ENCODE measurements at places on chromosomes 6 and 20.

DNA sequence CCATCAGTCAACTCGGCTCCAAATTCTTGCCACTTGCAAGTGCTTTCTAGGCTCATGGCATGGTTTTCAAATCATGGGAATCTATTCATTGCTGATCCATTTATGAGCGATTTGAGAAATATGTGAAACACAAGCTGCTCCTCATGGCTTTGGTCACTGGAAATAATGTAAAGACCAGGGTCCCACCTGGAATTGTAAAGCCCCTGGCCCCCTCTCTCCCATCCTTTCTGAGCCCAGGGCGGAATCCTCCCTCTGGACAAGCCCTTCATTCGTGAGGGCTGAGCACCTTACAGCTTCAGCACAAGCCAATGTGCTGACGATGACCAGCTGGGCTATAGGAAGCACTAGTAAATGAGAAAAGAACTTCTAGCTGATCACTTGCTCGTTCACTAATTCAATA lies 96.0 kb downstream of the RNASET2 start:
- DNase-seq = no peak

DNA sequence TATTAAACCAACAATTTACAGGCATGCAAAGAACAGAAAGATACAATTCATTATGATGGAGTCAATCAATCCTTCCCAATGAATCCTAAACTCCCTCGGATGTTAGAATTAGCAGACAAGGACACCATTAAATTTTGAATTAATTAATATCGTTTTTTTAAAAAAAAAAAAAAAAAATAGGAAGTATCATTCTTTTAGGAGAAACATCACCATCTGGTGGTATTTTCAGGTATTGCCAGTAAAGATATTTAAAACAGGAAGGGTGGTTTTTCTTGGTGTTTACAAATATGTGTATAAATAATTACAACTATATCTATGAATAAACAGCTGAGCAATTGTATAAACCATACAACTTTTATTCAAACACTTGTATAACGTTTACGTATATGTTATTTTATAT lies 564.4 kb downstream of the HAO1 start:
- no peak for DNase-seq

DNA sequence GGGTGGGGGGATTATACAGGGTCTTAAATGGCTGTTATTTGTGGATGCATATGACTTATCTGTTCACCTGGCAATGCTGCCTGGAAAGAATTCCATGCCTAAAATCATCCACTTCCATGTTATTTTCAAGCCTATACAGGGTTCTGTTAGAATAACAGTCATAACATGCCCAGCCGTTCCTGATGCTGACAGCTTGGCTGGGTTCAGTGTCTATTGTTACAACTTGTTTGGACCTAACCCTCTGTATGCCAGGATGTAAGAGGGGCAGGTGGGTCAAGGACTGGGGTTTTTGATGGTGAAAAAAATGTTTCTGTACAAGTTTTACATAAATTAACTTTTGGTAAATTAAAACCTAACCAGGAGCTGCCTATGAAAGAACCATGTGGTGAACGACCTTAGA lies 79.8 kb downstream of the GINS1 start:
- no peak for DNase-seq

DNA sequence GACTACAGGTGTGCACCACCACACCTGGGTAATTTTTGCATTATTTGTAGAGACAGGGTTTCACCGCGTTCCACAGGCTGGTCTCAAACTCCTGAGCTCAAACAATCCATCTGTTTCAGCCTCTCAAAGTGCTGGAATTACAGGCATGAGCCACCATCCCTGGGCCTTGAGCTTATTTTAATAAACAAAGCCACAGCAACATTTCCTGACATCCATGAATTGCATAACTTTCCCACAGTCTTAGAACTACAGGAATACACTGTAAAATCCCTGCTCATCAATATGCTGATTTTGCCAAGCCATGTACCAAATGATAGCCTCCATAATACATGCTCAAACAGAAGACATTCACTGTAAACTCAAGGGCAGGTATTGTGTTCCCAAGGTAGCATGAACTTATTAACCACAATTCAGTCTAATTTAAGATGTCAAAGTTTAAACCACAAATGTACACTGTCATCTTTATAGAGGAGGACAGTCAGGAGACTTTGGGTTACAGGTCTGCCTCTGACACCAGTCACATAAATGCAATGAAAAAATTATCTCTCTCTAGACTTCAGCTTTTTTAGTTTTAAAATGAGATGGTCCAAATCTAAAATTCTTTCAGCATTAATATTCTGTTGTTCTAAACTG lies 40.0 kb downstream of the NUDT3 start:
- no peak for DNase-seq

GRCh38 chr20:20606050-20606449 lies 106.4 kb downstream of the RALGAPA2 start:
- no peak for DNase-seq

DNA sequence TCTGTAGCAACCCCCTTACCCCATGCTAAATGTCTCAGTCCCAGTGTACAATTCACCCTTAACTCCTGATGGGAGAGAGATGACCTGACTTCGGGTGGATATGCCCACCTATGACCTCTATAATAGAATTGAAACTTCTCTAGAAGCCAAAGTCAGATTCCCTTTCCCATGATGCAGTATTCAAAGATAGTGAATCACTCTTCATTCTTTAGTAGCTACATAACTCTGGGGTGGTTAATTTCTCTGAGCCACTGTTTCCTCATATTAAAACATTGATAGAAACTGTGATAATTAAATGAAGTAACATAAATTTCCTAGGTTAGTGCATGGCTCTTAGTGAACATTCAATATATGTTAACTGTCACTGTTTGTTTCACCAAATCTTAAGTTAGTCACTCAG lies 500.4 kb downstream of the COL12A1 start:
- no peak for DNase-seq

GRCh38 chr6:106149472-106150069 lies 63.4 kb downstream of the PRDM1 start:
- DNase-seq = no peak

- no peak for DNase-seq
Observed at GRCh38 chr6:32105433-32105832, 3.7 kb downstream of the TNXB start.

GRCh38 chr20:4122926-4123325 lies 107.6 kb upstream of the RNF24 start:
- no peak for DNase-seq

DNA sequence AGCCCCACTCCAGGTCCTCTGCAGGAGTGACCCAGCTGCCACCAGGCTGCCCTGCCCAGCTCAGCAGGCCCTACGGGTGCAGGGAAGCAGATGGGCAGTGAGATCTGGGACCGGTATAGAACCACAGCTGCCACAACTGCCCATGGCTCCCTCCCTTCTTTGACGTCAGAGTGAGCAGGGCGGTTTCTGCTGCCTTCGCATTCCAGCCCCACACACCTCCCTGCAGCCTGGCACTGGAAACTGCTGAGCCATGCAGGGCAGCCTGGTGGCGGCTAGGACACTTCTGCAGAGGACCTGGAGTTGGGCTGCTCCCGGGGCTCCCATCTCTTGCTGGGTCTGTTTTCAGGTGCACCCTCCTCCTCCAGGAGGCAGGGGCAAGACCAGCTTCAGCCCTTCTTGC lies 101.6 kb upstream of the CD93 start:
- no peak for DNase-seq

- no peak for DNase-seq
Observed at GRCh38 chr6:64736421-64736950, 970.5 kb downstream of the EYS start.

DNA sequence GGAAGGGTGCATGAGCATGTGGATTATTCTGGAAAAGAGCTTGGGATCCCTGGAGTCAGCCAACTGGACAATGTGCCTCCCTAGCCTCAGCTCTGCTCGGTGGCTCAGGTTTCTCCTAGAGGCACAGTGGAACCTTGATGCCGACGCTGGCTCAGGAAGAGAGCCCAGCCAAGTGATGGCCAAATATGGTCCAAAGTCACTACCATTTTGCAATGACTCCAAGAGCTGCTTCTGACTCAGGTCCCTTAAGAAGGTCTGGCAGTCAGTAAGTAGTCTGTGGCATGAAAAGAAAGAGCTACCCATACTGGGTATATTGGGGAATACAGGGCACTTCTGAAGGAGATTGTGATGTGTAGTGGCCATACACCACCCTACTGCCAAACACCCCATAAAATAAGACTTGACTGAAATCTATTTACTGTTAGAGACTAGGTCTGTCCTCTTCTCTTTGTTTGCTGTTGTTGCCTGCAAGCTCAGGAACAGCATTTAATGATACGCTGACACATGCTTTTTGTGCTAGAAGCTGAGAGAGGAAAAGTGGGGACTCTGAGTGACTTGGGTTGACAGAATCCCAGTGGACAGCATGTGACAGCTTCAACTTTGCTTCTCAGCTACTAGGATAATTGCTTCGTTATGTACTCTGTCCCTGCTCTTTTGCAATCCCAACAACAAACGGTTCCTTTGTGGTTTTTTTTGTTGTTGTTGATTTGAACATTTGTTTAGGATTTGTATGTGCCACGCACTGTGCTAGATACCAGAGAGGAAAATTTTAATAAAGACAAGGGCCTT lies 30.3 kb upstream of the OGFRL1 start:
- DNase-seq = no peak

DNA sequence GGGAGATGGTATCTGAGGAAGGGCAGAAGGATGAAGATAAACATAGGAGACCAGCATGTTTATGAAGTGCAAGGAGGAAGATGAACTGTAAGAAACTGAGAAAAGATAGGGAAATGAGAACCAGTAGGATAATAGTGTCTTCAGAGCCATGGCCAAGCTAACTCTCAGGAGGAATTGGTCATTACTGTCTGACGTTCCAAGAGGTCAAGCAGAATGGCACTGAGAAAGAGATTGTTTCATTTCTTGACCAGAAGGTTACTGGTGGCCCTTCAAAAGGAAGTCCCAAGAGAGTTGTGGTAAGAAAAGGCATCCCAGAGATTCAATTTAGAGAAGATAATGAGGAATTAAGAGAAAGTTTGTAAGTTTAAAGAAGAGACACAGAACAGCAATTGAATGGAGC lies 47.5 kb downstream of the EYA4 start:
- no peak for DNase-seq

DNA sequence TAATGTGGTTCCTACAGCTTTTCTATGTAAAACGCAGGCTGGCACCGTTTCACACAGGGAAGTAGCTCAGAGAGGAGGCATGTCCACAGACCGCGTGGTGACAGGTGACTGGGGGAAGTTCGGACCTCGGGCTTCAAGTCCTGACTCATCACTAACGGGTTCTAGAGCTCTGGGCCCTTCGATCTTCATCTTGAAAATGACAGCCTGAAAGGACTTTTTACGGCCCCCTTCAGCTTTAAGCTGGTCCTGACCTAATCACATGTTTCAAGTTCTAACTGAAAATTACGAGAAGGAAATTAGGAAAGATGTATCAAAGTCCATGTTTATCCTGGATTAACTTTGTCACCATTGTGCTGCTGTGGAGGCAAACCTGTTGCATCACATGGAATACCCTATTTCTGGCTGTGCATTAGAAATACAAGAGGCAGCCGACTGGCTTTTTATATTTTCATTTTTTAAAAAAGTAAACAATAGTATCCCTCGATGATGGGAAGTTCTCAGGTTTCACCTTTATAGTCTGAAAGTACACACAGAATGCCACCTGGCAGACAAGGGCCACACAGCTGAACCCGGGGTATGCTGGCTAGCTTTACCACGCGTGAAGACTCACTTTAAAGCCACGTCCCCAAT lies 2.0 kb downstream of the MAN1A1 start:
- peak; percentile 7 for DNase-seq

GRCh38 chr20:53960579-53961272 lies 109.7 kb downstream of the BCAS1 start:
- DNase-seq = no peak

- no peak for DNase-seq
Observed at GRCh38 chr6:141026504-141026903, 1106.2 kb upstream of the GJE1 start.

- DNase-seq = no peak
Observed at GRCh38 chr6:145080651-145081050, 654.7 kb downstream of the EPM2A start.

GRCh38 chr20:46485431-46485830 lies 27.9 kb downstream of the ZNF334 start:
- DNase-seq = no peak

All from stimulated activated CD4-positive, alpha-beta T cell treated with anti-CD3 and anti-CD28 coated beads, Interleukin-12 subunit alpha, Interleukin-12 subunit beta, amount 100 ng/mL, for 4 hours (primary cell).